ENCODE measurements at places on chromosomes 6 and 20. TPM values are rescaled to one million over a fixed set of nuclear protein-coding genes. Genes with fewer than 3 reads are reported as not detected.

SLC12A5 gene
- total RNA-seq = 0.35 TPM

NMBR gene
- 0.41 TPM for total RNA-seq

HLA-DQB2 gene
- total RNA-seq = not detected

FAXC gene
- 9.1 TPM for total RNA-seq

AIF1 gene
- 8.2 TPM for total RNA-seq

OGFRL1 gene
- total RNA-seq = 9.0 TPM

HCK gene
- 7.0 TPM for total RNA-seq

WFDC5 gene
- total RNA-seq = not detected

Data from uterus (tissue), 4 donors.